ENCODE measurements at places on chromosomes 3 and 15. TPM values are rescaled to one million over a fixed set of nuclear protein-coding genes. Genes with fewer than 3 reads are reported as not detected.

DNA sequence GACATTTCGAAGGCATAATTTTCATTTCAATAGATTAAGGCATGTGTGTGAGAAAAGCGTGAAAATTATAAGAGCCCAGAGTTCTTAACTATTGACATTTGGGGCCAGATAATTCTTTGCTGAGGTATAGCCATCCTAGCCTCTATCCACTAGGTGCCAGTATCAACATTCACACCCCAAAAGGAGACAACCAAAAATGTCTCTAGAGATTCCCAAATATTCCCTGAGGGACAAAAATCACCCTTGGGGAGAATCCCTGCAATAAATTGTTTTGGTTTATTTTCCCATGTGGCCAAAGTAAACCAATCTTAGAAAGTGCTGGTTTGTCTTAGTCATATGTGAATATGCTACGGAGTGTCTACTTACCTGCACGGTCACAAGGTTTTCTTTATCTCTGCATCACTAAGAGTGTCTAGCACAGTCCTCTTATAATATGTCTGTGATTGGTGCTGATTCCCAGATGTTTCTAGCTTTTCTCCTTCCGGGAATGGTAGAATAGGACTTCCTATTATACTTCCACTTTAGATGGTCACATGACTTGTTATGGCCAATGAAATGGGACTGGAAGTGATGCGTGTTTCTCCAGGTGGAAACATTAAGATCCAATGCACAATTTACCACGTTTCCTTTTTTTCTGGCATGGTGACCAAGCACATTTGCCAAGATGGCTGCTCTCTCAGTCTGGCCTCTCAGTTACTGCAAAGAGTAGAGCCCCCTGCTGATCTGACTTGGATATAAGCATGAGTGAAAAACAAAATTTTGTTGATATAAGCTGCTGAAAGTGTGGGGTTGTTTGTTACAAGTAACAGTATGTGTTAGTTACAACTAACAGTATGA, 8.0 kb upstream of the KBTBD8 start:
- H3K36me3 ChIP-seq = no peaks in the 10 kb centered on the region
- no peaks in the 10 kb centered on the region for H3K27me3 ChIP-seq
- H3K4me1 ChIP-seq = no peaks in the 10 kb centered on the region
- no peak overlapping the region for H3K4me3 ChIP-seq
- no peak for DNase-seq
- H3K27ac ChIP-seq = no peak overlapping the region

DNA sequence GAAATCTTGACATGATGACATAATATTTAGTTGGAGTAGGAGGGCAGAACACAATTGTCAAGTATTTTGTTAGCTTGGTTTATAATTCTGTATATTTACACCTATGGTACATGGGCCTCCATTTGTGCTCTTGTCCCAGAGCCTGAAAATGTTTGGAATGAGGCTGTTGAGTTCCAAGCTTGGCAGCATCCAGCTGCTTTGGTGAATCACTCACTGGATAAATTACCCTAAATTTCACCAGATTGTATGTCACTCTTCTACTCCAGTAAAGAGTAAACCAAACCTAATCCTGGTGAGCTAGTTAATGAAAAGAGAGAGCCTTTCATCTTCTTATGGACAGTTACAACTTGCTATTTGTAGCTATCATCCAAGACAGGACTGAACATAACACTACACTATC, 928.7 kb downstream of the DIPK2A start:
- no peaks in the 10 kb centered on the region for H3K4me1 ChIP-seq
- DNase-seq = no peak
- H3K27ac ChIP-seq = no peak overlapping the region
- H3K36me3 ChIP-seq = no peaks in the 10 kb centered on the region
- no peak overlapping the region for H3K4me3 ChIP-seq

DNA sequence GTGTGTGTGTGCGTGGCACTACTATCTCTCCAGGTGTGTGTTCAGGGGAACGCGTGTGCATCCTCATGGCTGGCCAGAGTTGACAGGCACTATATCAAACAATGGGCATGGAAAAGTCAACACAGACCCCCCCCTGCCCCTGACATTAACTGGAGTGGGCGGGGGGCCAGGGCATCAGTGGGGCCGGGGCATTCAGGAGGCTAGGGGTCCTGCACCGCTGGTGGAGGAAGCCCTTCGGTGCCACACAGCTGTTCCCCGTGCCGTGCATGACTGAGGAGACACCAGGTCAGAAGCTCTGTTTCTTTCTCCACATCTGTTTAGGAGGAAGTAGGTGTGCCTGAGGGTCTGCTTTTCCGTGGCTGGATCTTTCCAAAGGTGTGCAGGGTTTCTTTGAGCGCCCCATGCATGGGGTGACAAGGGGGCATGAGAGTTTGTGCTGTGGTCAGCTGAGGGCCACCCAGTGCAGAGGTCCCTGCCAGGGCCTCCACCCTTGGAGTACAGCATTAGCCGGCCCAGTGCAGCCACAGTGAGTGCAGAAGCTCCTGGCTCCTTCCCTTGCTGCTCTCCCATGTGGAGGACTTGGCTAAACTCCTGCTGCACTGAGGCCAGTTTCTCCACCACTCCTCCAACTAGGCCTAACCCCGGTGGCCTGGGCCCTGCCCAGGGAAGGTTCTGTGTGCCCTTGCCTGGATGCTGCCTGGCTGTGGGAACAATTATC, 7.5 kb downstream of the C3orf22 start:
- DNase-seq = peak; percentile 13
- no peak overlapping the region for H3K27ac ChIP-seq
- no peaks in the 10 kb centered on the region for H3K36me3 ChIP-seq
- H3K27me3 ChIP-seq = no peaks in the 10 kb centered on the region
- no peak overlapping the region for H3K4me3 ChIP-seq

DNA sequence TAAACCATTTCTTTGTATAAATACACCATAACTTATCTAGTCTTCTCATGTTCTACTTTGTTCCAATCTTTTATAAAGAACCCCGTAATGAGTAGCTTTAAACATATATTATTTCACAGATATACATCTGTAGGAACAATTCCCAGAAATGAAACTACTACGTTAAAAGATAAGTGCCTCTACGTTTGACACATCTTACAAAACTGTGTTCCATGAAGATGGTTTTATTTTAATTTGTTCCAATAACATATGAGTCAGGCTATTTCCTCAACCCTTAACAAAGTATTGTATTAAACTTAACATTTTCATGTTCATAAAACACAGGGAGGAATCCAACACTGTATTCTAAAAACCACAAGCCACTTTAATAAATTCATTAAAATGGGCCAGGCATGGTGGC, 52.9 kb downstream of the TRPM7 start:
- H3K27ac ChIP-seq = no peak overlapping the region
- no peaks in the 10 kb centered on the region for H3K4me1 ChIP-seq
- no peak for DNase-seq
- H3K36me3 ChIP-seq = no peaks in the 10 kb centered on the region

DNA sequence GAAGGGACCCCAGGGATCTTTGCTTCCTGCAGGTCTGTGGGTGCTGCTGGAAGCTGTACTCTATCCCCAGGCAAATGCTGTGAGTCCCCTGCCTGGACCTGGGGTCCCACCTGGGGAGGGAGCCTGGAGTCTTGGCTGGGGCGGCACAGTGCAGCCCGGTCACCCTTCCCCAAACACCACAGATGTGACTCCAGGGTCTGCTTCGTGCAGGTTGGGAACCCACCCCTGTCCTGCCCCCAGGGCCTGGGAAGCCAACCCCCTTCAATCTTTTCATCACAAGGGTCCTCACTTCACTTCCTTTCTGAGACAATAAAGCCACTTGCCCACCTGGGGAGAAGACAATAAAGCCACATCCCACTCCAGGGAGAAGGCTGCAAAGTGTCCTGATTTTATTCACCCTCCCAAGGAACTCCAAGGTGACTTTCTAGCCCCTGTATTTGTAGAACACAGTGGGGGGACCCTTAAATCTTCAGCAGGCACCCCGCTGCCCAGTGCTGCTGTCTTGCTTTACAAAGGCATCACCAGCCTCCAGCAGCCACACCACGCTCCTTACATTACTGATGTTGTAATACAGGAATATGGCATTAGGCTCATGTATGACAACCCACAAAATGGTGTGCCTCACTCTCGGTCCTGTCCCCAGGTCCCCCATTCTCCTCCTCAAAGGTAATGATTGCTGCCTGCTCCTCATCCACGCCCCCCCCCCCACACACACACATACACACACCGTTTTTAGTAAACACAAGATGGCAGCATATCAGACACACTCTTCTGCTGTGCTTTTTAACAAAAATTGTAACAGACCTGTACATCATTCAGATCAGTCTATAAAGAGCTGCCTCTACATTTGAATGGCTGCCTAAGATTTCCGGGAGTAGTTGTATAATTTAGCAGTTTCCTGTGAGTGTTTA, 9.9 kb downstream of the C3orf22 start:
- H3K4me1 ChIP-seq = no peaks in the 10 kb centered on the region
- H3K27me3 ChIP-seq = no peaks in the 10 kb centered on the region
- H3K36me3 ChIP-seq = no peaks in the 10 kb centered on the region
- H3K4me3 ChIP-seq = no peak overlapping the region

- H3K27me3 ChIP-seq = no peaks in the 10 kb centered on the region
- DNase-seq = no peak
- H3K27ac ChIP-seq = no peak overlapping the region
- H3K36me3 ChIP-seq = no peaks in the 10 kb centered on the region
- H3K4me3 ChIP-seq = no peak overlapping the region
- no peaks in the 10 kb centered on the region for H3K4me1 ChIP-seq
Observed at GRCh38 chr3:69210068-69210730, 87.8 kb upstream of the LMOD3 start.

DNA sequence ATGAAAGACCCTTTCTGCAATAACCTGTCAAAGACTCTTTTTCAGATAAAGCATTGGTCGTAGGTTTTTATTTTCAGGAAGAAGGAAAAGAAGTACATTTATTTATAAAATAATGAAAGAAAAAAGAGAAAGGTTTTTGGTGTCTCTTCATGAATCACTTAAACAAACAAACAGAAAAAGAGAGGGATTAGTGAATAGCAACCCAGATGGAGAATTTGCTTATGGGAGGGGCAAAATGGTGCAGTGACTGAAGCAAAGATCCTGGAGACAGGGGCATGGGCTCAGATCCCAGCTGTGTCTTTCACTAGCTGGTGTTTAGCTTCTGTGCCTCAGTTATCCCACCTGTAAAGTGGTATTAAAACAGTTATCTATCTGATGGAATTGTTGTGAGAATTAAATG, 78.6 kb upstream of the PFN2 start:
- no peak overlapping the region for H3K27ac ChIP-seq
- H3K27me3 ChIP-seq = no peaks in the 10 kb centered on the region

DNA sequence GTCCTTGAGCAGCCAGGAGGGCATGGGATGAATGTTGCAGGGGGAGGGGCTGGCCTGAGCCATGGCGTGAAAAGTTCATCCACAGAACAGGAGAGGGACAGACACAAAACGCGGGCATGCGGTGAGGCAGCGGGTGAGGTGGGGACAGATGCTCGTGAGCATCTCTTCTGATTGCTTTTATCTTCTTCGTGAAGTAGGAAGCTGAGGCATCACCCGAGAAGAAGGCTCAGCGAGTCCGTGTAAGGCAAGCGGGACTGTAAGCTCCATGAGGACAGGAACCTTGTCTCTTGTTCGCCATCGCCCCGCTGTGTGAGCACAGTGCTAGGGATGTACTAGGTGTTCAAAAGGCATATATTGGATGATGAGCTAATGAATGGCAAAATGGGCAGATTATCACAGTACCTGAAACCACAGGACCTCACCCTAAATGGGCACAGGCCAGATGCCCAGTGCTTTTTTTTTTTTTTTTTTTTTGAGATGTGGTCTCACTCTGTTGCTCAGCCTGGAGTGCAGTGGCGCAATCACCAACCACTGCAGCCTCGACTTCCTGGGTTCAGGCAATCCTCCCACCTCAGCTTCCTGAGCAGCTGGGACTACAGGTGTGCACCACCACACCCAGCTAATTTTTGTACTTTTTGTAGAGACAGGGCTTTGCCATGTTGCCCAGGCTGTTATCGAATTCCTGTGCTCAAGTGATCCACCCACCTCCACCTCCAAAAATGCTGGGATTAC, 46.8 kb downstream of the CPN2 start:
- H3K4me3 ChIP-seq = no peak overlapping the region
- no peak for DNase-seq
- no peaks in the 10 kb centered on the region for H3K36me3 ChIP-seq
- H3K4me1 ChIP-seq = peaks cover 5% of the 10 kb centered on the region

GRCh38 chr3:19248767-19249166, 100.5 kb downstream of the KCNH8 start:
- no peak overlapping the region for H3K4me3 ChIP-seq
- H3K36me3 ChIP-seq = no peaks in the 10 kb centered on the region
- H3K27me3 ChIP-seq = no peaks in the 10 kb centered on the region
- H3K4me1 ChIP-seq = no peaks in the 10 kb centered on the region

- no peak overlapping the region for H3K4me3 ChIP-seq
- no peaks in the 10 kb centered on the region for H3K27me3 ChIP-seq
- H3K4me1 ChIP-seq = no peaks in the 10 kb centered on the region
Observed at GRCh38 chr15:58015565-58015964, 49.9 kb downstream of the ALDH1A2 start.

DNA sequence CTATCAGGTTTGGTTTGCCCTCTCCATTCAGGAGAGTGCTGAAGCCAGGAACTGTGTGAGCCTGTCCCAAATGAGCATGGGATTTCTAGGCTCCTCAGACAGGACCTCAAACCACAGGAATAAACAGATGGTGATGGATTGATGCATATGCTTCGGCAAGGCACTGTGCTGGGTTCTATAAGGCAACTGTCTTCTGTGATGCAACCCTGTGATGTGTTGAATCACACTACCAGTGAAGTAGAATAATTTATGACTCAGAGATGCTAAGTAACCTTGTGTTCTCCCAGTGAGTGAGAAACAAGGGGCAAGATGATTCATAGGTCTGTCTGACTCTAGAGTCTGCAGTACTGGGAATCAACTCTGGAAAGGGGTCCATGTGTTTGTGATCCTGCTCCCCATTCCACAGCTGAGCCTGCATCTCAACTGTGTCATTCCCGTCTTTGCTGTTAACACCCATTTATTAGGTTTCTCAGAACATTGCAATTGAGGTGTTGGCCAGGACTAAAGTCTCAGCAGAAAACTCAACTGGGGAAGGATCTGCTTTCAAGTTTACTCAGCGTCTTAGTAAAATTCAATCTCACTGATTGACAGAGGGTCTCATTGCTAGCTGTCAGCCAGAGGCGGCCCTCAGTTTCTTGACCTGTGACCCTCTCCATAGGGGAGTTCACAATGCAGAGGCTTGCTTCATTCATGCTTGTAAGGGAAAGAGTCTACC, 510.1 kb upstream of the CFAP20DC start:
- DNase-seq = no peak
- H3K4me1 ChIP-seq = no peaks in the 10 kb centered on the region
- no peak overlapping the region for H3K4me3 ChIP-seq
- H3K27me3 ChIP-seq = no peaks in the 10 kb centered on the region
- no peaks in the 10 kb centered on the region for H3K36me3 ChIP-seq

DNA sequence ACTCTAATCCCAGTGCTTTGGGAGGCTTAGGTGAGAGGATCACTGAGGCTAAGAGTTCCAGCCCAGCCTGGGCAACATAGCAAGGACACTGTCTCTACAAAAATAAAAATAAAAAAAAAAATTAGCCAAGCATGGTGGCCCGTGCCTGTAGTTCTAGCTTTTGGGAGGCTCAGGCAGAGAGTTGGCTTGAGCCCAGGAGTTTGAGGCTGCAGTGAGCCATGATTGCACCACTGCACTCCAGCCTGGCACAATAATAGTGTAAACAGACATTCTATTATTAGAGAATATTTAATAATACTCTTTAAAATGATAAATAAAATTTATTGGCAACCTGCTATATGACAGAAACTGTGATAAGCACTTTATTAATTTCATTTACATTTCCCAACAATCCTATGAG, 908.9 kb downstream of the TUSC7 start:
- no peaks in the 10 kb centered on the region for H3K27me3 ChIP-seq
- H3K36me3 ChIP-seq = no peaks in the 10 kb centered on the region
- no peak for DNase-seq
- H3K4me1 ChIP-seq = no peaks in the 10 kb centered on the region

Gene LRRK1
- 10.1 TPM for total RNA-seq

Gene ZMYND10
- total RNA-seq = 2.6 TPM

Gene ARNT2
- 7.0 TPM for total RNA-seq

Gene TLR9
- 0.29 TPM for total RNA-seq

All from breast epithelium (tissue), 4 donors.